ENCODE measurements at places on chromosomes 3 and 15. TPM values are rescaled to one million over a fixed set of nuclear protein-coding genes. Genes with fewer than 3 reads are reported as not detected.

ZDHHC23 gene
- total RNA-seq = 0.31 TPM

TRIM59 gene
- 25.5 TPM for total RNA-seq

ZCWPW2 gene
- total RNA-seq = 1.8 TPM

MESP1 gene
- 2.7 TPM for total RNA-seq

TMEM108 gene
- total RNA-seq = 7.1 TPM

DNA sequence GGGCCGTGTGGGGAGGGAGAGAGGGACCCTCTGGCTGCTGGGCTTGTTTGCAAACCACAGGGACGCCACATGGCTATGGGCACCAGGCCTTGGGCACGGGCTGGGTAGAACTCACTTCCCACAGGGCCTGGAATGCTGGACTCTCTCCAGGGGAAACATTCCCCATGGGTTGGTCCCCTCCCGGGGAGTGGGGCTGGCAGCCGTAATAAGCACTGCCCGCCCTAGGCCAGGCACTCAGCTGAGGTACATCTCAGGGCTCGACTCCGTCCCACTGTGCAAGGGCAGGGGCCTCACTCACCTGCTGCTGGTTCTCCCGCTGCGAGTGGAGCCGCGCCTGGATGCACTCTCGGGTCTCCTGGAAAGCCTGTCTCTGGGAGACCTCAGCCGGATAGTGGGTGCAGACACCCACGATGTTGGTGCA is 96.7 kb downstream of the ADCY5 start:
- H3K36me3 ChIP-seq = peaks cover 20% of the 10 kb centered on the region
- peaks cover 50% of the 10 kb centered on the region for H3K27me3 ChIP-seq
- DNase-seq = no peak
- no peak overlapping the region for H3K4me3 ChIP-seq
- H3K4me1 ChIP-seq = peaks cover 42% of the 10 kb centered on the region

- H3K27ac ChIP-seq = no peak overlapping the region
- H3K4me1 ChIP-seq = peaks cover 18% of the 10 kb centered on the region
- H3K27me3 ChIP-seq = peaks cover 2% of the 10 kb centered on the region
- DNase-seq = no peak
- H3K4me3 ChIP-seq = no peak overlapping the region
Observed at GRCh38 chr3:187985647-187986046, 168.3 kb upstream of the LPP start.

DNA sequence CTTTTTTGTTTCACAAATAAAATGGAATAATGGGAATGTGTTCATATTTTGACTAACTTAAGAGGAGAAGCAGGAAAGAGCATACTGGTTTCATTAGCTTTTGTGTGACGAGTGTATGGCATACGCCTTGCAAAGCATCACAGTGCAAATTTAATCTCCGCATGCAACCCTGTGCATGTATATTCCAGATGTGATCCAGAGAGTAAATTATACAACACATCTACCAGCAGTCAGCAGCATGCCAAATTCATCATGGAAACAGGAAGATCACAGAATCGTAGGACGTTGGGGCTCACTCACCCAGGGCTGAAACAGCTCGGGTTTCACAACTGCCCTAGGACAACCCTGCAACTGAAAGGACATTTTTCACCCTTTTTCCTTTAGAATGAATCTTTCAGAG is 53.4 kb downstream of the ADAMTS9 start:
- no peaks in the 10 kb centered on the region for H3K27me3 ChIP-seq
- H3K27ac ChIP-seq = no peak overlapping the region
- DNase-seq = no peak
- H3K4me1 ChIP-seq = no peaks in the 10 kb centered on the region

- no peak overlapping the region for H3K27ac ChIP-seq
- DNase-seq = no peak
- no peaks in the 10 kb centered on the region for H3K4me1 ChIP-seq
Observed at GRCh38 chr3:65303431-65303830, 615.6 kb upstream of the ADAMTS9 start.

DNA sequence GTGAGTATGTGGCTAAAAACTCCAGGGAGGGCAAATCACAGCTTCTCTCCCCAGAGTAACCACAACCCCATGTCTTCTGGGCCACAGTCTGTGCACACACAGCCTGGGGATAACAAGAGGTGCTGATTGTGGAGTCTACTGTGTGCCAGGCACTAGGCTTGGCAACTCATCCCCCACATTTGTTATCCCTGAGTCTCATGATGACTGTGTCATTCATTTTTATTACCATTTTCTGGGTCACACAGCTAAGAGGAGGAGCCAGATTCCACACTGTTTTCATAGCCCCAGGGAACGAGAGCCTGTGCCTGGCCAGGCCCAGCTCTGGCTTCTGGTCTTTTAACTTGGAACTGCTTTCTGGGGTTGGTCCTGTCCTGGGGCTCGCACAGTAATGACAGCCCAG is 34.5 kb downstream of the ESYT3 start:
- H3K27me3 ChIP-seq = peaks cover 1% of the 10 kb centered on the region
- H3K36me3 ChIP-seq = no peaks in the 10 kb centered on the region
- no peak for DNase-seq
- H3K4me3 ChIP-seq = no peak overlapping the region
- H3K27ac ChIP-seq = no peak overlapping the region

- H3K27ac ChIP-seq = no peak overlapping the region
- H3K4me3 ChIP-seq = no peak overlapping the region
- H3K27me3 ChIP-seq = peaks cover 35% of the 10 kb centered on the region
- DNase-seq = no peak
Observed at GRCh38 chr3:12886106-12886679, 44.8 kb upstream of the RPL32 start.

DNA sequence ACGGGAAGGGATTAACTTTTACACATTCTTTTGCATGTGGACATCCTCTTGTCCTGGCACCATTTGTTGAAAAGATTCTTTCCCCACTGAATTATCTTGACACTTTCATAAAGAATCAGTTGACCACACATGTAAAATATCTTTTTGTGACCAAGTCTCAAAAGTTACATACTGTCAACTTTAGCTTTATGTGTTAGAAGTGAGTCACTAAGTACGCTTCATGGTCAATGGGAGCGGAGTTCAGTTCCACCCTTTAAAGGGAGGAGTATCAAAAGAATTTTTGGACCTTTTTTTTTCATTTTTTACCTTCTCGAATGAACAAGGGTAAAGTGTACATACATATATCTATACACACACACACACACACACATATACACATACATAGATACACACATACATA is 35.4 kb downstream of the MAPK6 start:
- peaks cover 16% of the 10 kb centered on the region for H3K4me1 ChIP-seq
- H3K4me3 ChIP-seq = no peak overlapping the region
- no peaks in the 10 kb centered on the region for H3K27me3 ChIP-seq
- DNase-seq = no peak

DNA sequence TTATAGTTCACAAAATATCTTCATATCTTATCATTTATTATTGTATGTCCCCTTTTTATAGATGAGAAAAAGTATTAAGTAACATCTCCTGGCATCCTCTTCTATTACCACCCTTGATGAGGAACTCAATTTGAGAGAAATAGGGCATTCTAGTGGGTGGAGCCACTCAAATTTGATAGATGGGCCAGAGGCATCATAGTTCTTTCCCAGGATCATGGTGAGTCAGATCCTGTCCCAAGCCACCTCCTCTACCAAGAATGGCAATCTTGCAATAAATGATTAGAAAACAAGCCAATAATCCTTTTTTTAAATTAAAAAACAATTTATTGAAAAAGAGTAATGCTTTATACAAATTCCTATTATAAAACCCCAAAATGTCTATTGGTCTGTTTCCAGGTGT is 16.8 kb downstream of the CLDN1 start:
- H3K36me3 ChIP-seq = no peaks in the 10 kb centered on the region
- no peaks in the 10 kb centered on the region for H3K27me3 ChIP-seq
- no peak overlapping the region for H3K4me3 ChIP-seq
- H3K27ac ChIP-seq = no peak overlapping the region
- H3K4me1 ChIP-seq = peaks cover 27% of the 10 kb centered on the region
- DNase-seq = no peak

All from chondrocyte (in vitro differentiated cells).